ENCODE measurements at places on chromosomes 1 and 21. TPM values are rescaled to one million over a fixed set of nuclear protein-coding genes. Genes with fewer than 3 reads are reported as not detected.

The VWA1 gene
- polyA plus RNA-seq = not detected

The VWA5B1 gene
- not detected for polyA plus RNA-seq

The OR2L2 gene
- not detected for polyA plus RNA-seq

The BTBD19 gene
- not detected for polyA plus RNA-seq

The HCN3 gene
- polyA plus RNA-seq = 4.9 TPM

The LRIF1 gene
- polyA plus RNA-seq = 22.6 TPM

The CCDC185 gene
- not detected for polyA plus RNA-seq

The SPATA45 gene
- 1.7 TPM for polyA plus RNA-seq

The SPRR3 gene
- polyA plus RNA-seq = not detected

The KRTAP10-12 gene
- polyA plus RNA-seq = not detected

The IFNGR2 gene
- polyA plus RNA-seq = 29.4 TPM

The CHI3L2 gene
- not detected for polyA plus RNA-seq

The IKBKE gene
- 1.6 TPM for polyA plus RNA-seq

The IQGAP3 gene
- polyA plus RNA-seq = 0.09 TPM

The HIPK1 gene
- 19.4 TPM for polyA plus RNA-seq

The RNU1-4 gene
- not detected for polyA plus RNA-seq

The ZMYND12 gene
- polyA plus RNA-seq = 9.0 TPM

The UTP25 gene
- polyA plus RNA-seq = 4.0 TPM

The LZIC gene
- 36.8 TPM for polyA plus RNA-seq

All from Purkinje cell (primary cell).